ENCODE measurements at places on chromosomes 12 and 14. TPM values are rescaled to one million over a fixed set of nuclear protein-coding genes. Genes with fewer than 3 reads are reported as not detected.

The ARHGEF25 gene
- total RNA-seq, result 2.8 TPM

The KCNC2 gene
- not detected for total RNA-seq

The CCDC196 gene
- total RNA-seq, result not detected

The L2HGDH gene
- total RNA-seq, result 18.2 TPM

The GPR132 gene
- total RNA-seq, result 49.6 TPM

The GTF2H3 gene
- total RNA-seq, result 56.0 TPM

The WIF1 gene
- total RNA-seq, result not detected

The SLC39A5 gene
- 1.1 TPM for total RNA-seq

The CDCA3 gene
- 94.8 TPM for total RNA-seq

DNA sequence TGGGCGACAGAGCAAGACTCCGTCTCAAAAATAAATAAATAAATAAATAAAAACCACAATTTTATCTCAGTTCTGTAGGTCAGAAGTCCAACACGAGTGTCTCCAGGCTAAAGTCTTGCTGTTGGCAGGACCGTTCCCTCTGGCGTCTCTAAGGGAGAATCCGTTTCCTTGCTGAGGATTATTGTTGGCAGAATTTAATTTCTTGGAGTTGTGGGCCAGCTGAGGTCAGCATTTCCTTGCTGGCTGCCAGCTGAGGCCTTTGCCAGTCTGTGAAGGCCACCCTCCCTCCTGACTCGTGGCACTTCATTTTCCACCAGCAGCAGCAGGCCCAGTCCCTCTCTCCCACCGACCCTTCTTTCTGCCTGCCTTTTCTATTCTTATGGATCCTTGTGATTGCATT, 17.2 kb downstream of the PSMC1 start:
- no peak for DNase-seq

GRCh38 chr14:106069804-106070625, 543.6 kb downstream of the TMEM121 start:
- DNase-seq, result no peak

GRCh38 chr12:46369474-46370379, 2.8 kb downstream of the SLC38A2 start:
- no peak for DNase-seq

- no peak for DNase-seq
These were observed 50.9 kb upstream of the CPNE8 start for GRCh38 chr12:38956337-38956736.

- no peak for DNase-seq
These were observed 113.5 kb downstream of the MNAT1 start for GRCh38 chr14:60848066-60848465.

DNA sequence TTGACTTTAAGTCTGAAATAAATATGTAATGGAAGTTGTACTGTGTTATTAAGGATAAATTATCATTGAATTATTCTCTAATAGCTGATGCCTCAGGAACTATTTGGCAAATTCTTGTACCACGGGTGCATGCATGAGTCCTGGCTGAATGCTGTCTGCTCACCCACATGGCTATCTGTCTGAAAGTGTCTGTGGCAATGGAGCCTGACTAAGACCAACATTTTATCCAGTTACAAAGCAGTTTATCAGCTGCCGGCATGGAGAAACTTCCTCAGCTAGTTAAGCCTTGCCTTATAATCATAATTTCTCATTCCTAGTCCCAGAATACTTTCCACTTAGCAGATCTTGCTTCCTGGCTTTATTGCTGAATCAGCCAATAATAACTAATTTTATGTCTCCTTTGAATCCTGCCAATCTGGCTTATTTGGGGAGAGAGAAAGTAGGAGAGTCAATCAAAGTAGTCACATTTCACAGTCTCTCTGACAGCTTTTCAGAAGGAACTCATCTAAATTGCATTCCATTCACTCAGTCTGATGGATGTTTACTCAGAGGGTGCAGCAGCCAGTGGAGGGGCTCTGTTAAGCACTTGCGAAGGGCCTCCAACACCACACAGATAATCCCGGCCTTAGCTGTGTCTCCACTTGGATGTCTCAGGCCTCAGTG, 280.6 kb upstream of the CLEC14A start:
- no peak for DNase-seq

DNA sequence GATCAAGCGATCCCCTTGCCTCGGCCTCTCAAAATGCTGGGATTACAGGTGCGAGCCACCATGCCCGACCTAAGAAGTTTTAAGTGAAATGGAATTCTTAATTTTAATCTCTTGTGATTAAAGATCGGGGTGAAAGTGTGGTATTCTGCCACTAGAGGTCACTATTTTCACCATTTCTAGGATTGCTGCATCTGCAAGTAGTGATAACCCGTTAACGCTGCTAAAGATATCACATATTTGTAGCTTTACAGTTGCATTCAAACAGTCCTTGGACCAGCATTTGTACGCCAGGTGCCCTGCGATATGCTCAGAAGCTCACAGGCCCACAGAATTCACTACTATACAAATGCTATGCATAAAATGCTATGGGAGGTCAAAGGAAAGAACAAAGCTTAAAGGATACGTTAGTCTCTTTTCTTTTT, 19.3 kb downstream of the CCDC62 start:
- DNase-seq, result no peak

- no peak for DNase-seq
These were observed 838 bp downstream of the LRIG3 start for GRCh38 chr12:58919231-58920101.

DNA sequence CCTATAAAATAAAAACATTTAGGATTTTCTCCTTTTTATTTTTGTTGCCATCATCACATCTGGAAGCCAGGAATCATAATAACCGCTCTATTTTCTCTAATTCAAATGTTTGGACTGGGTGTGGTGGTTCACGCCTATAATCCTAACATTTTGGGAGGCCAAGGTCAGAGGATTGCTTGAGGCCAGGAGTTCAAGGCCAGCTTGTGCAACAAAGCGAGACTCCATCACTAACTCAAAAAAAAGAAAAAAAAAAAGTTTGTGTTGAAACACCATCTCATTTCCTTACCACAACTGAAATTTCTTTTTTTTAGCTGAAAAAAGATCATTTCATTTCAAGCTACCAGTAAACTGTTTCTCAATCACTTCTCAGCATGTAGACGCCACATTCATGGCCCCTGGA, 8.8 kb upstream of the BAZ1A start:
- DNase-seq, result no peak

GRCh38 chr12:112559784-112560183, 141.0 kb downstream of the PTPN11 start:
- DNase-seq, result no peak

- no peak for DNase-seq
These were observed 2.0 kb downstream of the OS9 start for GRCh38 chr12:57695770-57696432.

GRCh38 chr12:108907839-108908351, 28.0 kb downstream of the DAO start:
- DNase-seq, result no peak

Data from activated T-cell treated with anti-CD3 and anti-CD28 coated beads, Interleukin-2, amount 50 U/mL, for 72 hours (primary cell).